ENCODE measurements at places on chromosomes 5 and 9. TPM values are rescaled to one million over a fixed set of nuclear protein-coding genes. Genes with fewer than 3 reads are reported as not detected.

Gene SLC36A2
- total RNA-seq, result 0.20 TPM

Gene PCAT7
- total RNA-seq, result 0.10 TPM

Gene SLC9A3
- 1.5 TPM for total RNA-seq

- no peak for DNase-seq
Observed at GRCh38 chr9:125971050-125971449, 223.9 kb downstream of the PBX3 start.

- DNase-seq, result no peak
Observed at GRCh38 chr9:25636026-25636425, 42.2 kb downstream of the TUSC1 start.

GRCh38 chr9:3696368-3696767 lies 170.6 kb upstream of the RFX3 start:
- no peak for DNase-seq

DNA sequence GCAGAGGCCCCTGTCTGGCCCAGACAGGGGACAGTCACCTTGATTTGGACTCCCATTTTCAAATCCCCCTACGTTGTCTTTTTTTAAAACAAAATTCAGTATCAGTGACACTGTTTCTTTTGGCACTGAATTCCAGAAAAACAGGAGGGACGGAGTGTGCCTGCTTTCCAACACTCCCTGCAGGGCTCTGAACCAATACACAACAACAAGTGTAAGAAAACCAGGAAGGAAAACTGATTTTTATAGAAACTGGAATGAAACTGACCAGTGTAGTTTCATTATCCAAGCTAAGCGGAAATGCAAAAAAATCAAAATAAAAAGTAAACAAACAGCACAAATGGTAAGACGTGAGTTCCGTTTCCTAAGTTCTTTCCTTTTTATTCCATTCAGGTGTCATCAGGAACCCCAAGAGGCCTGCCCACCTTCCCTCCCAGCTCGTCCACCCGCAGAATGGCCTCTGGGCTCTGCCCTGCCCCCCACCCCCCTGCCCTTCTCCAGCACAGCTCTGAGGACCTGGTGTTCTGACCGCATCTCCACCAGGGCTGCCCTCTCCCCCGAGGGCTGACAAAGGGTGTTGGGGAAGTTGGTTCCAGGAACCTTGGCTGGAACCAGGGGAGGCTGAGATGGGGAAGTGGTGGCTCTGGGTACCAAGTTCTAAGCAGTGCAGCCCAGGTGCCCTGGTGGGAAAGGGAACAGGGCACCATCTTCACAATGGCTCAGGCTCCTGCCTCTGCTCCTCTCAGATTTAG lies 73.6 kb downstream of the PSD2 start:
- no peak for DNase-seq

- DNase-seq, result no peak
Observed at GRCh38 chr9:128260340-128260739, 15.5 kb downstream of the GOLGA2 start.

GRCh38 chr5:171650597-171650996 lies 135.0 kb upstream of the SMIM23 start:
- DNase-seq, result no peak

GRCh38 chr9:86763791-86764190 lies 183.5 kb downstream of the GAS1 start:
- DNase-seq, result no peak

Data from skin of body (tissue), 3 donors.